ENCODE measurements at places on chromosomes 13 and 19.

- no peak overlapping the region for H3K4me3 ChIP-seq
- H3K36me3 ChIP-seq = no peaks in the 10 kb centered on the region
- no peaks in the 10 kb centered on the region for H3K4me1 ChIP-seq
- peaks cover 5% of the 10 kb centered on the region for H3K27me3 ChIP-seq
- H3K27ac ChIP-seq = no peak overlapping the region
Measured at GRCh38 chr19:28694812-28695211, 518.1 kb downstream of the UQCRFS1 start.

DNA sequence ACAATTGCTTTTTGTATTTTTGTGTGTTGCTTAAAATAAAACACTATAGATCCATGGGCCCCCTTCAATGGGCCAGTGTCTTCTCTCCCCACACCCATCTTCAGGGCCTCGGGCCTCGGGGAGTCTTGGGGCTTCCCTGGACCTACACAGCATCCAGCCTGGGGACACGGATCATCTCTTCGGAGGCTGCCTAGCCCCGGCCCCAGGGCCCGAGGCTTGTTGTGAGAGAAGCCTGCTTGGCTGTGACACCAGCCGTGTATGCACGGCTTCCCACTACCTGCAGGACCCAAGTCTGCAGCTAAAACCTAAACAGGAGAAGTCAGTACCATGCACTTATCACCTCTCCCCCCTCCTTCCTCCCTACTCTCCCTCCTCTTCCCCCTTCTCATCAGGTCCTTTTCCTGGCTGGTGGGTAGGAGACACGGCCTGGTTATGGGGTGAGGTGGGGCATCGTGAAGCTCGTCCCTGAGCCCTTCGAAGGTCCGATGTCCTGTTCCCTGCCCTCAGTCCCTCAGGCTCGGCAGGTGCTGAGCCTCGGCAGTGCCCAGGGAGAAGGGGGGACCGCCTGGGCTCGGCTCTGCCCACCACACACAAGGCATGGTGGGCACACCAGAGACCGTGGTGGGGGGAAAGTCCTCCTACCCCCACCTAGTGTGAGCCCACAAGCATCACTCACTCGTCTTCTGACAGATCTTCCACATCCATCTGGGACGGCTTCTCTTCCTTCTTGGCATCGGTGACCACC is 9.5 kb downstream of the C13orf46 start:
- no peak overlapping the region for H3K27ac ChIP-seq
- no peak for DNase-seq
- no peak overlapping the region for H3K4me3 ChIP-seq

- H3K27ac ChIP-seq = no peak overlapping the region
- H3K27me3 ChIP-seq = no peaks in the 10 kb centered on the region
Measured at GRCh38 chr13:48715977-48716376, 62.2 kb downstream of the CYSLTR2 start.

DNA sequence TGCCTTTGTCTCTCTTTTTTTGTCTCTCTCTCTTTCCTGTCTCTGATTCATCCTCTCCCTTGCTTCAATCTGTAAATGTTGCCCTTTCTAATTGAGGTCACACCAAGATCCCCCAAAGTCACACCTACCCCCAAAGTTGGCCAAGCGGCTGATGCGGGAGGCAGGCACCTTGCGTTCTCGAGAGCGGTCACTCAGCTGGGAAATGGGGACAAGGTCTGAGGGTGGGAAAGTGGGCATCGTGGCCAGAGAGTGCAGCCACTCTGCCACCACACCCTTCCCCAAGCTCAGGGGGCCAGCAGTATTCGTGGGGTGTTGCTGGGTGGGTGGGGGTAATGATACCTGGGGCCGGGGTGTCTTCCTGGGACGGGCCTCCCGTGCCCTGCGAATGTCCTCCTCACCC is 2.7 kb downstream of the COQ8B start:
- DNase-seq = no peak
- H3K4me3 ChIP-seq = peak overlapping the region; percentile 11
- peaks cover 33% of the 10 kb centered on the region for H3K4me1 ChIP-seq
- H3K36me3 ChIP-seq = peaks cover 23% of the 10 kb centered on the region

GRCh38 chr19:14248578-14249011 is 42.6 kb upstream of the ADGRL1 start:
- peak overlapping the region; percentile 61 for H3K4me3 ChIP-seq
- no peaks in the 10 kb centered on the region for H3K27me3 ChIP-seq
- peak; percentile 61 for DNase-seq
- no peaks in the 10 kb centered on the region for H3K36me3 ChIP-seq
- H3K27ac ChIP-seq = peak overlapping the region; percentile 69

- no peak overlapping the region for H3K27ac ChIP-seq
- DNase-seq = peak; percentile 62
- H3K36me3 ChIP-seq = no peaks in the 10 kb centered on the region
- H3K27me3 ChIP-seq = no peaks in the 10 kb centered on the region
Measured at GRCh38 chr19:16051254-16052025, 24.9 kb upstream of the TPM4 start.

GRCh38 chr13:32056316-32056715 is 24.7 kb downstream of the FRY start:
- no peaks in the 10 kb centered on the region for H3K36me3 ChIP-seq
- H3K27me3 ChIP-seq = no peaks in the 10 kb centered on the region
- no peak overlapping the region for H3K4me3 ChIP-seq
- H3K4me1 ChIP-seq = peaks cover 16% of the 10 kb centered on the region

GRCh38 chr13:99279637-99280036 is 21.5 kb upstream of the GPR18 start:
- no peaks in the 10 kb centered on the region for H3K27me3 ChIP-seq
- no peak overlapping the region for H3K4me3 ChIP-seq
- peaks cover 89% of the 10 kb centered on the region for H3K4me1 ChIP-seq
- DNase-seq = no peak
- peaks cover 20% of the 10 kb centered on the region for H3K36me3 ChIP-seq

GRCh38 chr13:79710376-79710775 is 229.4 kb downstream of the NDFIP2 start:
- no peak for DNase-seq
- no peaks in the 10 kb centered on the region for H3K36me3 ChIP-seq
- H3K27me3 ChIP-seq = peaks cover 4% of the 10 kb centered on the region
- H3K27ac ChIP-seq = no peak overlapping the region

DNA sequence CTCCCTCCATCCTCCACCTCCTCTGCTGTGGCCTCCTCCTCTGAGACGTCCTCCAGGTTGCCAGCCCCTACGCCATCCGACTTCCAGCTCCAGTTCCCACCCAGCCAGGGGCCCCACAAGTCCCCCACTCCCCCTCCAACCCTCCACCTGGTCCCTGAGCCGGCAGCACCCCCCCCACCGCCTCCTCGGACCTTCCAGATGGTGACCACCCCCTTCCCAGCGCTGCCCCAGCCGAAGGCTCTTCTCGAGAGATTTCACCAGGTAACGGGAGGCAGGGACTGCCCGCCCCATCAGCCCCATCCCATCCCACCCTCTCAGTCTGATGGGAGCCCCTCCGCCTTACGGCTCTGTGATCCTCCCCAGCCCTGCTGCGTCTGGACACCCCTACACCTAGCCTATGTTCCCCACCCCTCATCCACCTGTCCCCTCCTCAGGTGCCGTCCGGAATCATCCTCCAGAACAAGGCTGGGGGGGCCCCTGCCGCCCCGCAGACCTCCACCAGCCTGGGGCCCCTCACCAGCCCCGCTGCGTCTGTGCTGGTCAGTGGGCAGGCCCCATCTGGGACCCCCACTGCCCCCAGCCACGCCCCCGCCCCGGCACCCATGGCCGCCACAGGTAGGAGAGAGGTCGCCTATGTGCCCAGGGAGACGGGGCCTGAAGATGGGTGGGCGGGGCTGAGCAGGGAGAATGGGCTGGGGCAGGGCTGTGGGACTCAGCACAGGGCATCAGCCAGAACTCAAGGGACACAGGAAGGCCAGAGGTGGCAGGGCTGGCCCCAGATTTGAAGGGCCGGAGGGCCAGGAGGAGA is 18.6 kb upstream of the EHD2 start:
- peaks cover 1% of the 10 kb centered on the region for H3K36me3 ChIP-seq
- peaks cover 7% of the 10 kb centered on the region for H3K4me1 ChIP-seq
- no peak for DNase-seq
- no peaks in the 10 kb centered on the region for H3K27me3 ChIP-seq
- H3K4me3 ChIP-seq = no peak overlapping the region
- no peak overlapping the region for H3K27ac ChIP-seq

DNA sequence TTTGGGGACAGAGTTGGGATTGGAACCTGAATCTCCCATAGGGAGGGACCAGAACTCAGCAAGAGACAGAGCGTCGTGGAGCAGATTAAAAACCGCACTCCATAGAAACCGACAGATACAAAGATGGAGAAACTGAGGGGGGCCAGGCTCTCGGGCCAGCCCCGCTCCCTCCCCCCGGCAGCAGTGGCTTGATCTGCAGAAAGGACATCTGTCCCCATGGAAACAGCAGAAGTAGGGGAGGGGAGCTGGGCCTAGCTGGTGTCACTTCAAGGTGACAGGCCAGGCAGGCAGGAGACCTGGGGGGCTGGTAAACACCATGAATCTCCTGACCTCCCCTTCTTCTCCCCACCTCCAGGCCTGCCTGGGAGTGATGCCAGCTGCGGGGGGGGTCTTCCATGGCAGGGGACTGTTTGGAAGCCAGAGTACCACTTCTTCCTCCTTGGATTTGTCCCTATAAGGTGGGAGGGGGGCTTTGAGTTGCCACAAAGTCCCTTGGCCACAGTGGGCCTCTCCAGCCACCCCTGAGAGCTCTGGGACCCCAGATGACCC is 10.9 kb downstream of the TMIGD2 start:
- H3K4me1 ChIP-seq = peaks cover 2% of the 10 kb centered on the region
- H3K27ac ChIP-seq = no peak overlapping the region
- no peak for DNase-seq
- no peaks in the 10 kb centered on the region for H3K36me3 ChIP-seq

GRCh38 chr19:11735375-11735774 is 3.4 kb downstream of the ZNF823 start:
- peaks cover 10% of the 10 kb centered on the region for H3K36me3 ChIP-seq
- H3K27ac ChIP-seq = no peak overlapping the region
- peaks cover 18% of the 10 kb centered on the region for H3K4me1 ChIP-seq
- no peak overlapping the region for H3K4me3 ChIP-seq
- H3K27me3 ChIP-seq = no peaks in the 10 kb centered on the region
- no peak for DNase-seq

DNA sequence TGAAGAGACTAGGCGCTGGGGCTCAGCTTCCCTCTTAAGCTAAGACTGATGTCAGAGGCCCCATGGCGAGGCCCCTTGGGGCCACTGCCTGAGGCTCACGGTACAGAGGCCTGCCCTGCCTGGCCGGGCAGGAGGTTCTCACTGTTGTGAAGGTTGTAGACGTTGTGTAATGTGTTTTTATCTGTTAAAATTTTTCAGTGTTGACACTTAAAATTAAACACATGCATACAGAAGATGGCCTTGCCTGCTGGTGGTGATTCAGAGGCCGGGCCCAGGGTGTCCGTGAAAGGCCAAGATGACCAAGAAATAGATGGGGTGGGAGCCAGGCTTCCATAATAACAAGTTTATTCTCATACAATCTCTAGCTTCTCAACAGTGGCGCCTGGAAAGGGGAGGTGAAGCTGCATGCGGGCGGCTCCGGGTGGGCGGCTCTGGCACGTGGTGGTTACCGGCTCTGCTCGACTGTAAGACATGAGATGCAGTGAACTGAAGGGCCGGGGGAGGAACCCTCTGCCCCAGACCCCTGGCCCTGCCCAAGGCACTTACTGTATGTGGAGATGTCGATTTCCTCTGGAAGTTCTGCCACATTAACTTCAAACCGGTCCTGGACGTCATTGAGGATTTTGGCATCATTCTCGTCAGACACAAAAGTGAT is 10.5 kb downstream of the DDX39A start:
- H3K4me1 ChIP-seq = peaks cover 27% of the 10 kb centered on the region
- H3K27me3 ChIP-seq = no peaks in the 10 kb centered on the region
- H3K27ac ChIP-seq = peak overlapping the region; percentile 83
- H3K36me3 ChIP-seq = peaks cover 78% of the 10 kb centered on the region
- DNase-seq = no peak

DNA sequence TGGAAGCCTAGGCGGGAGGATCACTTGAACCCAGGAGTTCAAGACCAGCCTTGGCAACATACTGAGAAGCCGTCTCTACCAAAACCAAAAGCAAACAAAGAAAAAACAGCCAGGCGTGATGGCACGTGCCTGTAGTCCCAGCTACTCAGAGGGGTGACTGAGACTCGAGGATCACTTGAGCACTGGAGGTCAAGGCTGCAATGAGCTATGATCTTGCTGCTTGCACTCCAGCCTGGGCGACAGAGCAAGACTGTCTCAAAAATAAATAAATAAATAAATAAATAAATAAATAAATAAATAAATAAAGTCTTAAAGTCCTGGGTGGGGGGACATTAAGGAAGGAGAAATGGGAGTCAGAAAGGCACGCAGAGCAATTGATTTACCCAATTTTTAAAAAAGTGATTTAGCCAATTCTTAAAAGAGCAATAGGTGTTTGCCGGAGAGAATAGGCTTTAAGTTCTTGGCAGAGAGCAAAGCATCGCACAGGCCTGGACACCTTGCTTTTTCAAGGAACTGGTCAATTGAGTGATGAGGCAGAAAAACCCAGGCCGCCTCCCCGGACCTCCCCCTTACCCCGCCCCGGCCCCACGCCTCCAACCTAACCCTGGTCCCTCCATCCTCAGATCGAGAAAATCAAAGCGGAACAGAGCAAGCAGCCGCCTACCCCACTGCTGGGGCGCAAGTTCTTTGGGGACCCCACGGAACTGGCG is 9.5 kb upstream of the SHKBP1 start:
- H3K36me3 ChIP-seq = no peaks in the 10 kb centered on the region
- H3K4me3 ChIP-seq = no peak overlapping the region
- no peak for DNase-seq

DNA sequence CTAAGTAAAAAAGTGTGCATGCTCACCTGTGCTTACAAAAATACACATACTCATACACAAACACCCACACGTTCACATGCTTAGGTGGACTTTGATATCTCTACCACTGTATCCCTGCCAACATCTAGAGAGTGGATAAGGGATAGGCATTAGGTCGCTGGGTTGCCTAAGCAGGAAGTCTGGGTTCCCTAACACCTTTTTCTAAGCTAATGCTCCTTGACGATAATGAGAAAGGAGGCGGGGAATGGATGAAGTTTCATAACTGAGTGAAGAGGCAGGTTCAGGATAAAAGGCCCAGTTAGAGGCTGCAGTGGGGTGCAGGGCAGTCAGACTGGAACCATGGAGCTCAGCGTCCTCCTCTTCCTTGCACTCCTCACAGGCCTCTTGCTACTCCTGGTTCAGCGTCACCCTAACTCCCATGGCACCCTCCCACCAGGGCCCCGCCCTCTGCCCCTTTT is 41.9 kb upstream of the CYP2A7 start:
- no peaks in the 10 kb centered on the region for H3K27me3 ChIP-seq
- DNase-seq = no peak

Data from activated naive CD4-positive, alpha-beta T cell treated with anti-CD3 and anti-CD28 coated beads for 36 hours (primary cell).